ENCODE measurements at places on chromosomes 5 and 9.

GRCh38 chr5:69415584-69415958, 655 bp downstream of the MARVELD2 start:
- DNase-seq: no peak

DNA sequence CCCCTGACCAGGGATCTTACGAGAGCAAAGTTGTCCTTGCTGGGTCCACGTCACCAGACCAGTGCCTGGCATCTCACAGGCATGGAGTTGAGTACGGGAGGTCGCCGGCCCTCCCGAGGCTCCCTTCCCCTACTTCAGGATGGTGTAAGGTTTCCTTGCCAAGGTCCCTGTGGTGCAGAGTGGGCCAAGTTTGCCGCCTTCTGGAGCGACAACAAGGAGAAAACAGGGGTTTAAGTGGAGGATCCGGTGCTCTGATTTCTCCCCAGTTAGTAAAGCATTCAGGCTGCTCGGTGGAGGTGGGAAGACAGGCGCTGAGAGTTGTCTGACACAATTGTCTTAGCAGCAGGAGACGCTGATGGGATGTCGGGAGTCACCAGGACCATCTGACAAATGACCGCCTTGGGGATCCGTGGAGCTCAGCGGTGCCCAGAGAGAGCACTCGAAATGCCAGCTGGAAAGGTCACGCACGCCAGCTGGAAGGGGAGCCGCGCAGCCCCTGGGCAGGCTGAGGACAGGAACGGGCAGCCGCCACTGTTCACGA, 37.3 kb downstream of the ADAMTS2 start:
- no peak for DNase-seq

DNA sequence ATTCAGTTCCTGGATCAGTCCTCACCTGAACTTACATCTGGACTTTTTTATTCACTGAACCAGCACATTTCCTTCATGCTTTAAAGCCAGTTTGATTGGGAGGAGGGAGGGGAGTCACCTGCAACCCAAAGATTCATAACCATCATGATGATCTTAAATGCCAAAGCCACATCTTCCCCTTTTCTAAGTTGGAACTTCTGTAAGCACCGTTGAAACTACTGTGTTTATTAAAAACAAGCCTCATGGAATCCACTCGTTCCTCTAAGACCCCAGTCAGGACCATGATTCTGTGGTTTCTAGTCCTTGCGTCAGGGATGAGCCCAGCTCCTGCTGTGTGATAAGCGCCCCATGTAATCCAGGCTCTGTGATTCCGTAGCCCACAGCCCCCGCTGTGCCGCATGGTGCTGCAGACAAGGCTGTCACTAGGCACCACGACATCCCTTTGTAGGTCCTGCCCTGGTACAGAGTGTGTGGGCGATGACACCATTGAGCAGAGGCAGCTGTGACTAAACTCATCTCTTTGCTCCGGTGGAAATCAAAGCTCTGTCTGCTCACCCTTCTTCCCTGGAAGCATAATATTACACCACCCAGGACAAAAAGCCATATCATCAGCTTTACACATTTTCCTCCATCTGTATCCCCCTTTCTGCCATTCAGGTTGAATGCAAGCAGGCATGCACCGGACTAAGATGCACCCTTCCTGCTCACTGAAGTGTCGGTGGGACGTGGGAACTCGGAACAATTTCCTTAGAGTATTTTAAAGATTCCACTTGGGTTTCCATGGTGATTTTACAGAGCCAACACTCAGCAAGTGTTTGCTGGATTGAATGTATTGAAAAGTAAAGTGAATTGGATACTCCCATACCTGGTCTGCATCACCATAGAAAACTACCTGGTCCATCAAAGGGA, 132.0 kb upstream of the FSTL4 start:
- peak; percentile 46 for DNase-seq

- DNase-seq: no peak
Observed at GRCh38 chr5:33306758-33307157, 134.0 kb upstream of the TARS1 start.

- no peak for DNase-seq
Observed at GRCh38 chr5:174376056-174376455, 330.6 kb downstream of the NSG2 start.

DNA sequence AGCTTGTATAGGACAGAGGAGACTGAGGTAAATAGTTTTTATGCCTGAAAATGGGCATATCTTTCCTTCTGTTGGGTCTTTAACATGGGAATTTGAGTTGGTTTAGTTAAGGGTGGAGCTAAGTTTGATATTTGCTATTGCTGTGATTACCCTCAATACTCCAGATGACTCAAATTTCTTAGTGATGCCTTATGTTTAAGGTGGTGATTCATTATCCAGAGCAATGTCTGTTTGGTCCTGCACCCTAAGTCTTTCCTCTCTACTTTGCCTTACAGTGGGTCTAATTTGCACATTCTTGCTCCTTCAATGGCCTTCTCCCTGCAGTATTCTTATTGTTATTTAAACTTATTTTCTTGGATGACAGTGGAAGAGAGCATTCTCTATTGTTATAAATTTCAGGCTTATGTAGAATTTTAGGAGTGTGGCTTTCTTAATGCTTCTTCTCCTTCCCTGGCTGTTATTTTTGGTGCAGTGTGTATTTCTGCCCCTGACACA, 312.9 kb upstream of the RPS23 start:
- no peak for DNase-seq

DNA sequence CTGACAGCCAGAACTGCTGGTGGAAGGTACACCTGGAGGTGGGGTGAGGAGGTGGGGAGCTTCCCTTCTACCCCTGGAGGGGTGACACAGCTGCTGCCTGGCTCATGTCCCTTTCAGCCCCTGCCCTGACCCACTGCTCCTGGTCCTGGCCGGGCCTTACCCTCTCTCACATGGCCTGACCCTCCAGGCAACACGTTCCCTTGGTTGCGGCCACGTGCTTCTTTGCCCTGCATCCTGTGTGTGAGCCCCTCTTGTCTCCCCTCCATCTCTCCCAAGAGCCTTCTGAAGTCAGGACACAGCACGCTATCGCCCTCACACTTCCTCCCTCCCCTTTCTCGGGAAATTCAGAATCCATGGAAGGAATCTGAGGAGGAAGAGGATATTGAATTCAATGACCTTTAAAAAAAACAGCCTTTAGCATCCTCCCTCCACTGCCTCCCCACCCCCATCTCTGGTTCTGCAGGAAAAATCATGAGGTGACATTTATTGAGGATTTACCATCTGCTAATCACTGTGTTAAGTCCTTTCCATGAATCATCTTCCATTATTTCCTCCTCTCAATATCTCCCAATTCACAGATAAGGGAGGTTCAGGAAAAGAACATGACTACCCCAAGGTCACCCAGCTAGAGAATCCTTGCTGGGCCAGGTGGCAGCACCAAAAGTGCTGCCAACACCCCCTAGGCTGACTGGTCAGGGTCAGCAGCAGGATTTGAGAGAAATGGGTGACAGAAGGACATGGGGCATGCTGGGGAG, 8.3 kb downstream of the AQP3 start:
- no peak for DNase-seq

DNA sequence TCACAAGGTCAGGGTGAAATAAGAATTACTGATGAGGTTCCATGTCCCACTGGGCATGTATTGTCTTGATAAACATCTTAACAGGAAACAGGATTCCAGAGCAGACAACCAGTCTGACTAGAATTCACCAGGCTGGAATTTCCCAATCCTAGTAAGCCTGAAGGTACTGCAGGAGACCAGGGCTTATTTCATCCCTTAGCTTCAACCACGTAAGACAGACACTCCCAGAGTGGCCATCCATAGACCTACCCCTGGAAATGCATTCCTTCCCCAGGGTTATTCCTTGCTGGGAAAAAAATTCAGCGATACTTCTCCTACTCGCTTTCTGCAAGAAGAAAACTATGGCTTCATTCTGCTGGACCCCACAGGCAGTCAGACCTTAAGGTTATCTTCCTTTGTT, 785.4 kb downstream of the NR2F1-AS1 start:
- no peak for DNase-seq

GRCh38 chr9:571066-571465, 270.4 kb upstream of the DMRT1 start:
- DNase-seq: no peak

DNA sequence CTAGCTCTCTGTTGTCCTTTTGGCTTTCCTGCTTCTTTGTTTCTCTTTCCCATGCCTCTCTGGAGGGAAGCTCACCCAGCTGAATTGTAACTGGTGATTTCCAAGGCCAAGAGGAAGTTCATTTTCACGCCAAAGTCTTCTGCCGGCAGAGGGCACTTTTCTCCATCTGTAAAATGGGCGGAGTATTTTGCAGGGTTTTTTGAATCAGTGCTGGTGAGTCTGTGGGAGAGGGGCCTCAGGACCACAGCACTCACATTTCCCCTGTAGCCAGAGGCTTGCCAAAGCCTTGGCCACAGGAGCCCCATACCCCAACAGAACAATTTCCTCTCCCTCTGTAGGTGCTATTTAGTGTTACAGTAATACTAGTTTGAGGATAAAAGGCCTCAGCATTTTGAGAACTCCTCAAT, 42.3 kb upstream of the MATR3 start:
- DNase-seq: peak; percentile 23

GRCh38 chr5:148740966-148741742, 85.3 kb upstream of the ADRB2 start:
- DNase-seq: peak; percentile 24

DNA sequence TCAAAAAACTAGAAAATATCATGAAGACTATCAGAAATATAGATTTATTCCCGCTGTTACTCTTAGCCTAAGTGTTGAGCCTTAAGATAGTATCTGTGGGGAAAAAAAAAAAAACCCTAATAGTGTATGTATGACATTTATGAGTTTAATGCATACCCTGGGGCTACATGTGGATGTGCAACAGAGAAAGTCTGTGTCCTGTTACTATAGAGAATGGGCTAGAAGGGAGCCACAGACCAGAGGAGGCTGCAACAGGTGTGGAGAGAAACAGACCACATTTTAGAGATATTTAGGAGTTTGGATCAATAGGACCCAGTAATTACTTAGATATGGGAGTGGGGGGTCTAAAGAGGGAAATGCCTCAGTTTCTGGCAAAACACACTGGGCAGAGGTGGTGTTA, 15.4 kb downstream of the RNF130 start:
- no peak for DNase-seq

GRCh38 chr5:15500325-15501001, 483 bp downstream of the FBXL7 start:
- no peak for DNase-seq

DNA sequence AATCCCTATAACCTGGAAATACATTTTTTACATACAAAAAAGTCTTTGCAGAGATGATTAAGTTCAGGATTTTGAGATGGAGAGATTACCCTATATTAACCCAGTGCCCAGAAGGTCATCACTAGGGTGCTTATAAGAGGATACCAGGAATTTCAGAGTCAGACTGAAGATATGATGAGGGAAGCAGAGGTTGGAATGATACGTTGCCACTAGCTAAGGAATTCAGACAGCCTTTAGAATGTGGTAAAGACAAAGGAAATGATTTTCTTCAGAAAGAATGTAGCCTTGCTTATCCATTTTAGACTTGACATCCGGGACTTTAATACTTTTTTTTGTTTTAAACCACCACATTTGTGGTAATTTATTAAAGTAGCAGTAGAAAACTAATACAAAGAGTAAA, 2176.8 kb upstream of the C9orf72 start:
- DNase-seq: no peak

DNA sequence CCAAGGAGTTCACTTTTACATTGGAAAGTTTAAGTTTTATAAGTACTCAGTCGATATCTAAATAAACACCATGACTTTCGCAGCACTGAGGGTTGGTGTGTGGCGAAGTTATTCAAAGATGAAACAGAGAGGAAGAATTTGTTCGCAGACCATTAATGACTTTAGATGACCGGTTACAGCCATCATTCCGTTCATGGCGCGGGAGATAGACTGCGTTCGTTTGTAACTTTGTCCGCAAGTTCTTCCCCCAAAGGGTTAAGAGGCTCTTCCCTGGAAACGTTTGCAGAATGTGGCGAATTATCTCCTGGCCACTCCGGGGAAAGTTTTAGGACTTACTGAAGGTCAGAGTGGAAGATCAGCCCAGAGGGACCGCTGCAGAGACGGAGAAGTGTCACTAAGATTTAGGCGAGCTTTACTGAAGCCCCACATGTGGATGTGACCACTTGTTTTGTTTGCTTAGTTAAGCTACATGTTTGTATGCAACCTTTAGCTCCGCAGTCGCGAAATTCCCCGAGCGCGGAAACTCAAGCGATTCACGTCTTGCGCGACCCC, 2.2 kb upstream of the FOXD1 start:
- no peak for DNase-seq

GRCh38 chr5:137348759-137349158, 150.4 kb downstream of the SPOCK1 start:
- DNase-seq: no peak

- DNase-seq: no peak
Observed at GRCh38 chr5:54211912-54212311, 98.5 kb downstream of the ARL15 start.

DNA sequence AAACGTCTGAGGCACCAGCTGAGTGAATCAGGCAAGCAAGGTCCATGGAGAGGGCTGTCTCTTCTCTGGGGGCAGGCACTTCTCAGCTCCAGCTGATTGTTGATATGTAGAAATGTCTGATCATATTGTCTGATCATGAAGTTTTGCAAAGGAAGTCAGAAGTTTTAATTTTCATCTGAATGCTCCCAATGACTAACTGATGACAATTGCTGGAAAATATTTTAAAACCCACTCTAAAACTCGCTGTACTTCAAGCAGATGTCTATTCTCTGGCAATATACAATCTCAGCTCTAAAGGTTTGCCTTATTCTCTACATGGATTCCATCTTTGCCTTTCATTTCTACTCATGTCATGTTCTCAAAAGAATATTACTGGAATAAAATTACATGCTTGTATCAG, 12.7 kb downstream of the PLK2 start:
- no peak for DNase-seq

- no peak for DNase-seq
Observed at GRCh38 chr5:14121552-14121951, 21.6 kb upstream of the TRIO start.

DNA sequence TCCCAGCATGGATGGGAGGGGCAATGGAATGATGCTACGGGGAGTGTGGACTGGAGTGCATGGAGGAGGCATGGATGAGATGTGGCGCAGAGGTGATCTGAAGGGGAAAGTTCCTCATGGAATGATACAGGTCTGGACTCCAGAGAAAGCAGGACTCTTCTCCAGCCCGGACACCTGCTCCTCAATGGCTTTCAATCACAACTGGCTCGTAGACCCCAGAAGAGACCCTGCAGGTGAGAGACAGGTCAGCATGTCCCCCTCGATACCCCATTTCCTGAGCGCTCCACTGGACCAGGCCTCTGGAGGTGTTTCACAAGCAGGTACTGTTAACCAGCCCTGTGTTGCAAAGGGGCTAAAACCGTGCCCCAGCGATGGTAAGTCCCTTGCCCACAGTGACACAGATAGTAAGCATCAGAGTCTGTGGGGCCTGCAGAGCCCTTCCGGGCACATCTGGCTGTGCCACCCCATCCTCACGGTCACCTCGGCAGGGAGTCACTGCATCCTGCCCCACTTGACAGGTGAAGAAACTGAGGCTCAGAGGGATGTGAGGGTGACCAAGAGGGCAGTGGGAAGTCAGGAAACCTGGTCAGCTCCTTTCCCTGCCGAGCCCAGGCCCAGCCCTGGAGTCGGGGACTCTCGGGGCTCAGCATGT, 5.5 kb upstream of the DPM2 start:
- DNase-seq: no peak

Measured in naive B cell (primary cell).